ENCODE measurements at places on chromosomes 5 and 9.

DNA sequence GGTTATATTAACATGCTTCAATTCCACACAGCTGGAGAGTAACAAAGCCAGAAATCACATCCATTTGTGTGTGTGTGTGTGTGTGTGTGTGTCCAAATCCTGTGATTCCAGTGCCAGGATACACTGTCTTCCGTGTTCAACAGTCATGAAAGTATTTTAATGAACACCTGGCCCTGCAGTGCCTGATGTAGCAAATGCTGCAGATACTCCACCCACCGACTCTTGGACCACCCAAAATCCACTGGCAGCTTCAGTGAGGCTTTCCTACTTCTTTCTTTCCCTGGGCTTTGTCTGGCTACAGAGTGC, 13.1 kb upstream of the INSYN2B start:
- no peak for DNase-seq

DNA sequence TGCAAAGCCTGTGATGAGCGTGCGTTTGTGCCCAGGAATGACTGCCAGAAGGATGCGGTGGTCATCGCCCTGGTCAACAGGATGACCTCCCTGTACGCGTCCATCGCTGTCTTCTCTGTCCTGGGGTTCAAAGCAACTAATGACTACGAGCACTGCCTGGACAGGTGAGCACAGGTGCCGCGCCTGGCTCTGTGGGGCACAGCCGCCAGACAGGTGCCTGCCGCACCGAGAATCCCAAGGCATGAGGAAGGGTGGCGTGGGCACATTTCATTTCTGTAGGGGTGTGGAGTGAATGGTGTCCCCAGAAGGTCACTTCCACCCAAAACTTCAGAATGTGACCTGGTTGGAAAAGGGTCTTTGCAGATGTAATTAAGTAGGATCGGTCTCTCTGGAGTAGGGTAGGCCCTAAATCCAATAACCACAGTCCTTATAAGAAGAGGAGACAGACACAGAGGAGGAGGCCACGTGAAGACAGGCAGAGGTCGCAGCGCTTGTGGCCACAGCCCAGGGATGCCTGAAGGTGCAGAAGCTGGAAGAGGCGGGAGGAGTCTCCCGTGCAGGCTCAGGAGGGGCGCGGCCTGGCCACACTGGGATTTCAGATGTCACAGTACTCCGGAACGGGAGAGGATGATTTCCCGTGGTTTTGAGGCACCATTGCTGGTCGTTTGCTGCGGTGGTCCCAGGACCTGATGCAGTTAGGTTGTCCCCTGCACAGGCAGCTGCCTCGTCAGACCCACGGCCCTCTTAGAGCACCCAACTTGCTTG, 15.5 kb downstream of the SLC6A18 start:
- DNase-seq = no peak

GRCh38 chr5:151002250-151002649, 18.1 kb upstream of the GPX3 start:
- DNase-seq = no peak

GRCh38 chr5:126987271-126987899, 43.0 kb downstream of the MARCHF3 start:
- DNase-seq = no peak

DNA sequence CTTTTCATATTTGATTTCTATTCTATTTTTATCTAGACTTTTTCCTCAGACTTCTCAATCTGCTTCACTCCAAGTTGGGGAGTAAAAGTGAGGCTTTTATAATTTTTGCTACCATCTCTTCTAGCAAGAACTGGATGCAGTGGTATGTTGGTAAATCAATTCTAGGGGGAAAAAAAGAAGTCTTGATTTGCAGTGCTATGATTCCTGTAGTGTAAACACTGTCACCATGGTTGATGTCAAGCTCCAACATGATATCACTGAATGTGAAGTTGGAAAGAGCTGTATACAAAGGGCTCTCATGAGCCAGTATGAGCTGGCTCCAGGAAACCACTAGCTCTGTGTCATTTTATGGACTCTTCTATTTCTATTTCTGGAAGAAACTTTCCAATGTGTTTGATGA, 439.2 kb downstream of the NTRK2 start:
- no peak for DNase-seq
